ENCODE measurements at places on chromosomes 5 and 9.

DNA sequence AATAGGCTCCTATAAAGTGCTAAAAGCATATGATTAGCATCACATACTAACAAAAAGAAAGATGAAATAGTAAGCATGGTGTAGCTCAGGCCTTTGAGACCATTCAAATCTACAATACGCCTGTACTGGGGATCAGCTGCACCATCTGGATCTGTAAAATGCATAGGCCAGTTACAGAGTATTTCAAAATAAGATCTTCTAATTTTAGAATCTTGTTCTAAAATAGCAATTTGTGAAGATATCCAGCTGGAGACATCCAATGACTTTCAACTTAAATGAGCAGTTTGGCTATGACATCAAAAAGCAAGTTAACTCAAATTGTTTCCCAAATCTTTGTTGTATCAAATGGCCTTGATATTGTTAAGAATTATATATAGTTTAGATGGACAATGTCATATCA, 386.3 kb downstream of the MRPS30 start:
- DNase-seq = no peak

GRCh38 chr9:129900263-129901027, 65.2 kb downstream of the USP20 start:
- DNase-seq = no peak

- DNase-seq = no peak
Measured at GRCh38 chr5:128406803-128407202, 131.2 kb downstream of the FBN2 start.

- DNase-seq = no peak
Measured at GRCh38 chr5:88488561-88488960, 219.9 kb upstream of the TMEM161B start.

DNA sequence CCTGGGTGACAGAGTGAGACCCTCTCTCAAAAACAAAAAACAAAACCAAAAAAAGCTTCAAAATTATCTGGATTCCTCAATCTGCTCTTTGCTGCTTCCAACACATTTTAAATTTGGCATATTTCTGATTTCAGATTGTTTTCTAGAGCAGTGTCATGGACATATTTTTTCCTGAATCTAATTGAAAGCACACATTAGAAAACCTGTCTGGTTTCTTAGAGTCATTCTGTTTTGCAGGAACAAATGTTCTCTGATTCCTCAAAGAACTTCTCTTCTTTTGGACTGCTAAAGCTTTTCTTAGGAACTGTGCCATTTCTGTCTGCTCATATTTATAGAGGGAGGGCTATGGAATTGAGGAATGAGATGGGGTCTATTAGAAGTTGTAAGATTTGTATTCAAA, 81.6 kb downstream of the RAI14 start:
- no peak for DNase-seq

DNA sequence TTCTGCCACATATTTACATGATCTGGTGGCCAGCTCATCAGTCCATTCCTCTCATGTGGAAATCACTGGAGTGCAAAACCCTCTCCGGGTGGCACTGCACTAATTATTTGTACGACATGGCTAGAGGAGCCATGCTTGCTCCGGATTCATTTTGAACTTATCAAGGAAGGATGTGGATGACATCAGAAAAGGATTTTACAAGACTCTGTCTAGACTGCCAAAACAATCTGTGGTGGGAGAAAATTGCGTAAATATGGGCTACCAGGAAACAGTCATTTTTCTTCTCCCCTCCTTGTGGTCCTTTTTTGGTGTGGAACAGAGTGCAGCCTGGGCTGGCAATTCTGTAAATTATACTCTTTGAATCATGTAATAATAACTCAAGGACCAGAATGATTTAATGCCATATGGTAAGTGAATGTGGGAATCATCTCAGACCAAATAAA, 123.4 kb upstream of the IFNE start:
- DNase-seq = no peak

GRCh38 chr9:121266356-121266755, 1.6 kb upstream of the GSN start:
- DNase-seq = no peak

- DNase-seq = no peak
Measured at GRCh38 chr5:163362840-163363371, 74.5 kb upstream of the CCNG1 start.

DNA sequence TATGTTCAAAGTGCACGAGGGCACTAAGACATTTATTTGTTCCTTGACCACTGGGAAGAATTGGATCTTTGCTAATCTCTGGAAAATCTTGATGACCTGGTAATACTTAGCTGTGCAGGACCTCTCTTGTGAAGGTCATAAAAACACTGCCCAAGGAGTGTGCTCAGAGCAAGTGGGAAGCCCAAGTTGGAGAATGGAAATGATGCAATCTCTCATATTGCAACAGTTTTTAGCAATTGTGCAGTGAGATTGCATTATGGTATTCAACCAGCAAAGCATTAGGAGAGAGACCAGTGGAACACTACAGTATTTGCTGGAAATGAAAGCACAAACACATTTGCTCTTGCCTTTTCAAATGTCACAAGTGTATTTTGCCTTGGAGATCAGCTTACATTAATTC, 34.5 kb downstream of the TXNDC8 start:
- no peak for DNase-seq

- no peak for DNase-seq
Measured at GRCh38 chr5:109196823-109197160, 213.0 kb downstream of the PJA2 start.

GRCh38 chr5:109413458-109413857, 3.7 kb upstream of the PJA2 start:
- no peak for DNase-seq

GRCh38 chr9:76200315-76200714, 193.9 kb downstream of the RFK start:
- DNase-seq = no peak

- no peak for DNase-seq
Measured at GRCh38 chr5:168073991-168074800, 217.2 kb upstream of the WWC1 start.

DNA sequence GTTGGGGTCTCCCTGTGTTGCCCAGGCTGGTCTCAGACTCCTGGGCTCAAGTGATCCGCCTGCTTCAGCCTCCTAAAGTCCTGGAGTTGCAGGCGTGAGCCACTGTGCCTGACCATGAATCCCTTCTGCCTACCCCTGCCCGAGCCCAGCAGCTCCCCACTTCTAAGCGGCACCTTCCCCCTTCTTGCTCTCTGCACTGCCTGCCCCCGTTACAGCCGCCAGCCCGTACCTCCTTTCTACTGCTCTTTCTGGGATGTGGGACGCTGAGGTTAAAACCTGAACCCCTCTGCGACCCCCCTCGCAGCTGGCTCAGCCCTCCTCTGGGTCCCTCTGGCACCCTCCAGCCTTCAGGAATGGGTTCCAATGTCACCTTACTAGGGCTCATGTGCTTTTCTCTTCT, 249.6 kb downstream of the PBX3 start:
- no peak for DNase-seq

DNA sequence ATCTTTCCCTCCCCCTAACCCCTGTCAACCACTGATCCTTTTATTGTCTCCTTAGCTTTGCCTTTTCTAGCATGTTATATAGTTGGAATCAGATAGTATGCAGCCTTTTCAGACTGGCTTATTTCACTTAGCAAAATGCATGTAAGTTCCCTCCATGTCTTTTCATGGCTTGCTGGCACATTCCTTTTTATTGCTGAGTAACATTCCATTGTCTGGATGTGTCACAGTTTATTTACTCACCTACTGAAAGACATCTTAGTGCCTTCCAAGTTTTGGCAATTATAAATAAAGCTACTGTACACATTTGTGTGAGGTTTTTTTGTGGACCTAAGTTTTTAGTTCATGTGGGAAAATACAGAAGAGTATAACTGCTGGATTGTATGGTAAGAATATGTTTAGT, 230.1 kb downstream of the PBX3 start:
- no peak for DNase-seq

DNA sequence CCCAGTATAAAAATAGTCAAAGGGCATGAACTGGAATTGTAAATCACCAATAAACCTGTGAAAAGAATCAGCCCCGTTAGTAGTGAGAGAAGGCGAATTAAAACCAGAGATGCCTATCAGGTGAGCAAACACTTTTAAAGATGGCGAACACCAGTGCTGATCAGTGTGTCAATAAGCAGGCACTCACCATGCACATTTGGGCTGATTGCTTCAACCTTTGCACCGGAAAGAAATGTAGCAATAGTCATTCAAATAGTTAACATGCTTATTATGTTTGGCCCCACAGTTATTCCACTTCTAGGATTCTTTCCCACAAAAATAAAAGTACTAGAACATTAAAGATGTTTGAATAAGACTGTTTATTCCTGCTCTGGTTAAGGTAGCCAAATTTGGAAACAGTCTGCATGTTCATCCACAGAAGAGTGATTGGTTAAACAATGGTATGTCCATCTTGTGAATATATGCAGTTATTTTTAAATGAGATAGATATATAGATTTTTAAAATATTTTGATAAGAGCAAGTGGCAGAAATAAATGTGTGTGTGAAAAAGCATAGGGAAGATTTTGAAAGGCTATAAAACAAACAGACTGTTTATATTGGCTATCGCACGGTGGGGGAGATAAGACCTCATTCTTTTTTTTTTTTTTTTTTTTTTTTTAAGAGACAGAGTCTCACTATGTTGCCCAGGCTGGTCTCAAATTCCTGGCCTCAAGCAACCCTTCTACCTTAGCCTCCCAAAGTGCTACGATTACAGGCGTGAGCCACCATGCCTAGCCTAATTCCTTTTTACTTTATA, 112.2 kb downstream of the PIP5K1B start:
- no peak for DNase-seq

DNA sequence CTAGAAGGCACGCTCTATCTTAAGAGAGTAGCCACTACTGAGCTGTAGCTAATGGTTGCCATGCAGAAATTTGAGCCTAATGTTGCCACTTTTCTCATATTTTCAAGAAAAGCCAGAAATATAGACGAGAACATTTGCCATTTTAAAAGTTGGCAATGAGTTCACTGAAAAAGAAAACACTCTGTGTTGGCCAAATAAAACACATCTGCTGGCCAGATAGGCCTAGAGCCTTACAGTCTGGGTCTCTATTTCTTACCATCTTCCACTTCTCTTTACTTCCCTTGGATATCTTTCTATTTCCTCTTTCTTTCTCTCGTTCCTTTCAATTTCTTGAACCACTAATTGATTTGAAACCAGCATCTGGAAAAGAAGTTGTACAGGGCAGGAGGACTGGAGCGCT, 36.6 kb upstream of the VCAN start:
- no peak for DNase-seq

DNA sequence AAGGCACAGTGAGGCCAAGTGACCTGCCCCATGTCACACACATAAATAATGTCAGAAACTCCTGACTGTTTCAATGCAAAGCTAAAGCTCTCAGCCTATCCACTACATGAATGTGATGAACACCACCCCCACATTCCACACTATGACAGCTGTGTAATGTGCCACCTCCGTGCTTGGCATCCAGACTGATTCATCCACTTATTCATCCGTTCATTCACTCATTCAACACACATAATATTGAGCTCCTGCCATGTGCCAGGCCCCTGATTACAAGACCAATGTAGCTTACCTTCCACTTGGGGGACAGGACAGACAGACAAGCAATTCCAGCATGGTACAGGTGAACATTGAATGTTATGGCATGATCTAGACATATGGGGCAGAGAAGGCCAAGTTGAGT, 46.2 kb upstream of the FABP6 start:
- DNase-seq = no peak

DNA sequence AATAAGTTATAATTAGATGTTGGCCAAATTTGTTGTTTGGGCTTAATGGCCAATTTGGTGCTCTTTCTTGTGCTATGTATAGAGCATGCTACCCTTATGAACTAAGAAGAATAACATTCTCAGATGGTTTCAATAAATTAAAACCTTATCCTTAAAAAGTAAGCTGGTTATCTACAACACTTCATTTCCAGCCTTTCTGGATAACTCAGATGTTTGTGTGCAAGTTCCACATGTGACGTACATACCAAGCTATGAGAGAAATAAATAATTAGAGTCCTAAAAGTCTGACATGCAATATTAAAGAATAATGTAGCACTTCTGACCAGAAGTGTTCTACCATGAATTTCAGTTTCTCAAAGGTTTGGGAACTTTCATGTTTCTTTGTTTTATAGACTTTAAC, 11.7 kb downstream of the MTREX start:
- DNase-seq = no peak

DNA sequence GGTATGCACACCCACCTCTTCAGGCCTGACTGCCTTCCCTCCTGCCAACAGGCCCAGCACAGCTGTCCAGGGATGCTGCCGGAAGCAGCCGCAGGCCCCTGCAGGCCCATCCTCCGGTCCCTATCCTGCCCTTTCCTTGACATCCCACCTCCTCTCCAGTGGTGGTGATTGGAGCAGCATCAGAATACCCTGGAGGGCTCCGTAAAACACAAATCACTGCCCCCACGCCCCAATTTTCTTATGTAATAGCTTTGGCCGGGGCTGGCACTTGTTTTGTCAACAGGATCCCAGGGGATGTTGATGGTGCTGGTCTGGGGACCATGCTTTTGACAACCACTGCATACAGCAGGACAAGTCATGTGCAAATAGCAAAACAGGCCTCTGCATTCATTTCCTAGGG, 274.5 kb downstream of the GADD45G start:
- no peak for DNase-seq

All from naive thymus-derived CD8-positive, alpha-beta T cell (primary cell).